ENCODE measurements at places on chromosomes 2 and 18.
A peak's percentile ranks its signal among the peaks of the same experiment; 100 is the strongest.

DNA sequence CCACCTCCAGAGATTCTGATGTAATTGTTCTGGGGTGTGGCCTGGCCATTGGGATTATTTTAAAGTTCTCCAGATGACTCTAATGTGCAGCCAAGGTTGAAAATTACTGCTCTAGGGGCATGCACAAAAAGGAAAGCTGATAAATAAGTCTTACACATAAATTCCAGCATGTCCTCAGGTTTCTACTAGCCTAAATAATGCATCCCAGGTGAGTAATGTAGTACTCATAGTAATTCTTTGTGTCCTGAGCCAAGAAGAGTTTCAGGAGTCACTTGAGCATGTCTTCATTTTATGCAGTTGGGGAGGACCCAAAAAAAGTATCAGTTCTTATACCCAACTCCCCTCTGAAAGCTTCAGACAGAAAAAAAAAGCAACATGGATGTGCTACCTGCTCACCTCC, 130.1 kb upstream of the SP5 start:
- DNase-seq, result no peak

DNA sequence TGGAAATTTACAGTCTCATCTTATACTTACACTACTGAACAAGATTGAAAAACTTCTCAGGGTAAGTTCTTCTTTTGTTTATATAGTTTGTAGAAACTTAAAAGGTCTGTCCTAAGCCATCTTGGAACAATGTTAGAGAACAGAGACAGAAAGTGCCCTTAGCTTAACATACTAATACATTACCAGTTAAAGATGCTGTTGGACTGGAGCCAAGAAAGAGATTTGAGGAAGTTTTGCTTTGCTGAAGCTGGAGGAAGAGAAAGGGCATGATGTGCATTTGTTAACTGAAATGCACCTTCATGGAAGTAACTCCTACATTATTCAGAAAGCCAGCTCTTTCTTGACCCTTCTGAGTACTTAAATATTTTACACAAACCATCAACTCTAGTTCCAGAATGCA, 66.5 kb upstream of the TNFRSF11A start:
- DNase-seq, result no peak

GRCh38 chr2:39008665-39009064, 112.2 kb downstream of the SOS1 start:
- DNase-seq, result no peak

- DNase-seq, result no peak
These were observed 1.1 kb upstream of the PPP3R1 start for GRCh38 chr2:68253219-68254068.

DNA sequence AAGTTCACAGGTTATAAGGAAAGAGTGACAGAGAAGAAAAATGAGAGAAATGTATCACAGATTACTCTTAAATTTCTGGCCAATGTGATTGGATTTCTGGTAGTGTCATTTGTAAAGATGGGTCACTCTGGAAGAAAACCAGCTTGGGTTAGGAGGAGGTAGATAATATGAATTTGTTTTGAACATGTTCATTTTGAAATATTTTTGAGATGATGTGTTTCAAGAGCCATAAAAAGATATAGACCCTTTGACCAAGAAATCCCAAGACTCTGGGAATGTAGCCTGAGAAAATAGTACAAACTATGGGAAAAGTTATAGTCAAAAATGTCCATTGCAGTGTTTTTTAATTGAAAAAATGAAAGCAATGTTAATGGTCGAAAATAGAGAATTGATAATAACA, 70.7 kb downstream of the CALCRL start:
- DNase-seq, result no peak

- DNase-seq, result no peak
These were observed 94.1 kb upstream of the ZNF804A start for GRCh38 chr2:184504252-184504651.

- DNase-seq, result no peak
These were observed 41.5 kb downstream of the TGFA start for GRCh38 chr2:70511971-70512729.

GRCh38 chr2:130776550-130776949, 21.2 kb downstream of the AMER3 start:
- DNase-seq, result no peak

- DNase-seq, result no peak
These were observed 75.1 kb upstream of the TANK start for GRCh38 chr2:161085149-161085548.

DNA sequence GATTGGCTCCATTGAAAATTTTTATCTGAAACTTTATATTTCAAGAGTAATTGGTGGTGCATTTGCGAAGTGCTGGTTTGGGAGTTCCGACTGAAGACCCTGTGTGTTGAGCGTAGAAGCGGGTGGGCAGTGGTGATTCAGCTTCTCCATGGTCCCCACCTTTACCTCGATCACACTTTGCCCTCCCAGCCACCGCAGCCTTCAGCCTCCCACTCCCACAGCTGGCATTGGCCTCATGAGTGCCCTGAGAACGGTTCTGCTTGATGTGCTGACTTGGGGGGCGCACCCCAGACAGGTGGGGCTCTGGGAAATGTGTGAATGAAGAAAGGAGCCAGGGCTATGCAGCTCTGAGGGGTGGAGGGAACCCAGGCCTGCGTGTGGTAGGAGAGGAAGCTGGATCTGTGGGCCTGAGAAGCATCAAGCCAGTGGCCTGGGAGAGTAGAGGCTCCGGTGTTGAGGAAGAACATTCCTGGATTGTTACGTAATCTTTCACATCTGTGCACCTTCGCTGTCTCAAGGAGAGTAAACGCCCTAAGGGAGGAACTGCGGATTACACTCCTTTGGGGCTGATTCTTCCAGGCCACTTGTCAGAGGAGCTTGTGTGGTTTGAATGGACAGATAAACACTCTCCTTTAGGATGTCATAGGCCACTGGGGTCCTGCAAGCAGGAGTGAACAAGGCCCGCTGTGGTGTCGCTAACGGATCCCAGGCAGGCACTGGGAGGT, 83.8 kb downstream of the NPAS2 start:
- no peak for DNase-seq

GRCh38 chr2:70490381-70490780, 63.2 kb downstream of the TGFA start:
- DNase-seq, result no peak

- no peak for DNase-seq
These were observed 1091.2 kb upstream of the LRRTM1 start for GRCh38 chr2:81395746-81396145.

DNA sequence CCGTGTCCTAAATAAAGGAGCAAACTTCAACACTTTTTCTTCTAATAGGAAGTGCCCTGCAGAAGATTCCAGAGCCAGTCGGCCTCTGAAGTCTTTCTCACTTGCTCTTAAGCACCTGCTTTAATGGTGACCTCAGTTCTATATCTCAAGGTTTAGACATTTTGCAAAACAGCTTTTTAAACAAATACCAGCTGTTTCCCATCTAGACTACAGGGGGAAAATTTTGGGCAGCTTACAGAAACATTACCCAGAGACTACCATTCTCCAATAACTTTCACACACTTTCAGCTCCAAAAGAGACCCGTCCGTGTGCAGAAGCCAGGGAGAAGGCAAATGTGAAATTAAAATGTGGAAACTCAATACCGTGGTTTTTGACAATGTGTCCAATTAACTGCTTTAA, 285.3 kb upstream of the CCDC68 start:
- no peak for DNase-seq

GRCh38 chr2:234446404-234447076, 50.3 kb downstream of the ARL4C start:
- DNase-seq, result peak; percentile 49

- DNase-seq, result no peak
These were observed 19.3 kb downstream of the PTMA start for GRCh38 chr2:231727621-231728020.

DNA sequence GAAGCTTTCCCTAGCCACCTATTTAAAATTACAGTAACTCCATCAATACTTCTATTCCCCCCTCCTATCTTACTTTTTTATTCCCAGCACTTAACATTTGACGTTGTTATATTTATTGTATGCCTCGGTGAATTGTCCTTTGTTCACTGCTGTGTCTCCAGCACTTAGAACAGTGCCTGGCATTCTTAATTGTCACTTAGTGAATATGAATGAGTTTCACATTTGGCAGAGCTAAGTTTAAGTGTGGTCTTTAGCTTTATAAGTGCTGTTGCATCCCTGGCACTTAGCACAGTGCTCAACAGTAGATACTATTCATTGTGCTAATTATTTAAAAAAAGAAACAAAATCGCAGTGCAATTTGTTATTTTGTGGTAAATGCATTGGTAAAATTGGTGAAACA, 1.7 kb downstream of the RMP24 start:
- DNase-seq, result no peak

DNA sequence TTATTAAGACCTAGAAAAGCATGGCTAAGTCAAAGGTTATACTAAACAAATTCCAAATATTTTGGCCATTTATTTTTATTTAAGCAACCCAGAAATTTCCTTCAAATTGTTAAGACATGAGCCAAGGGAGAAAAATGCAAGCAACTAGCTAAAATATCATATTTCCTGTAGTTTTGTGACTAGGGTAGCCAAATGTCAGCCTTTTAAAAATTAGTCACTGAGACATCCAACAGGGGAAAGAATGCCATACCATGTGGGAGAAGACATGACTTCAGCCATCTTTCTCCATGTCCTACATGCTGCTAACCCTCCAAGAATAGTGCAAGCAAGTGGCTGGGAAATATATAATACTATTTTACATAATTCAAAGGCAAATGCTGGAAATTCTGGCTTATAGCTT, 197.9 kb downstream of the DSEL start:
- no peak for DNase-seq

GRCh38 chr18:56235481-56236013, 402.8 kb downstream of the TXNL1 start:
- DNase-seq, result no peak

DNA sequence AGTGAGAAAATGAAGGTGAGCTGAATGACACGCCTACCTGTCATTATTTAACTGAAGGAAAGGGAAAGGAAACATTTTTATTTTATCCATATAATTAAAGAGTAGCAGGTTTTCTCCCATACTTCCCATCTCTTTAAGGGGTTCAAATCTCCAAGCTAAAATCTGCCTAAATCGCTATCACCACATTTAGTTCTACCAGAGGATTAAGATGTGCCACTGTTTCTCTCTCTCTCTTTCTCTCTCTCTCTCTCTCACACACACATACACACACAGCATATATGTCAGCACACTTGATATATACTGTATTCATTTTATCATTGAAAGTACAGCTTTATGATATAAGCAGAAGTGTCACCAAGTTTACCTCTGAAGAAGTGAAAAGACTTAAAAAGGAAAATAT, 3.1 kb downstream of the WIPF1 start:
- no peak for DNase-seq

GRCh38 chr18:35141077-35141476, 99.8 kb upstream of the ZNF397 start:
- no peak for DNase-seq

GRCh38 chr2:187075199-187075635, 226.2 kb upstream of the ZSWIM2 start:
- DNase-seq, result no peak

GRCh38 chr2:68824831-68825230, 46.4 kb downstream of the BMP10 start:
- DNase-seq, result no peak

GRCh38 chr2:218996937-218997336, 3.7 kb upstream of the CRYBA2 start:
- DNase-seq, result no peak

- DNase-seq, result no peak
These were observed 784.8 kb upstream of the CDH2 start for GRCh38 chr18:28961669-28962228.

GRCh38 chr2:241312082-241312481, 3.4 kb downstream of the HDLBP start:
- DNase-seq, result no peak

DNA sequence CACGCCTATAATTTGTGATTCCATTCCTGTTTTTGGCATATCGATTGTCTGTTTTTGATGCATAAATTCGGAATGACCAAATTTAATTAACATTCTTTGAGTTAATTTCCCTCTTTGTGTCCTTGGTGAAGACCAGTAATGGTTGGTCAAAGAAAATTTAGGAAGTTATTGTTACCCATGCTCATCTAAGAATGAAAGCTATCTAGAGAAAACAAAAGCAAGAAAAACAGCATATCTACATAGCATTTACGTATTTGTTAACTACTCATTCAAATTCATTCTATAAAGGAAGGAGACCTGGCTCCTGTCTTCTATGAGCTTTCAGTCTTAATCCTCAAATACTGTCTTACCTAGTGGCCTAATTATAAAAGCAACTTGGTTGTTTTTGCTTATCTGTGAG, 59.2 kb upstream of the CHST9 start:
- DNase-seq, result no peak

- DNase-seq, result no peak
These were observed 285.3 kb downstream of the RAD51AP2 start for GRCh38 chr2:17232776-17233556.

GRCh38 chr2:102262216-102263129, 48.9 kb upstream of the IL1RL1 start:
- no peak for DNase-seq

- no peak for DNase-seq
These were observed 447.0 kb upstream of the TCF4 start for GRCh38 chr18:56034949-56035348.

GRCh38 chr2:30351116-30351515, 95.9 kb upstream of the LCLAT1 start:
- no peak for DNase-seq

DNA sequence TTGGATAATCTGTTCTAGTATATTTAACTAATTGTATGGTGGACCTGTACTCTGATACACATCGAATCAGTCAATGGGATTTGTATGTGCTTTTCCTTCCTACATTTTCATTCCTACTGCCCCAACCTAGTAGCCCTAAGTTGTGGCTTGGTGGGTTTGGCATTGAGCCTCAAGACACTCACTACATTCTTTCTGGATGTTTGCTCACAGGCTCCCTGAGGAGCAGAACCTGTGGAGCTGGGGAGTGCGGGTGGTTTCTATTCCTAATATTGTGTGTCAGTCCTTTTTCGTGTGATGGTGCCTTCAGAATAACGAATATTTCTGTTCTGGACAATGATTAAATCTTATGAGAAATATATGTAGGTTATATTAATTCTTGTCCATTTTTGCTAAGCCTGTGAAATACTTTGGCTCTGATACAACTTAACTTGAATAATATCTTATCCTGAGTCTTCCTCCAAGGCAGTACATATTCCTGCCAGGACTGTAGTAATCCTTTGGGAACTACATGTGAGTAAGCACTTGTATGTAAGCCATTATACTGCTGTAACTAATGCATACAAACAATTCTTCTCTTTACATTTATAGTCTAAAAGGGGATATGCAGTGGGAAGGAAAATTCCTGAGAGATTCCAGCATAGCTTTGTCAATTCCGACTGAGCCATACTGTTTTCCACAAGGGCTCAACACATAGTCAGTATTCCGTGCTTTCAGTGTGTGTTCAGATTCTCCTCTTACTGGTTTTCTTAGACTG, 150.6 kb downstream of the AGPS start:
- no peak for DNase-seq

DNA sequence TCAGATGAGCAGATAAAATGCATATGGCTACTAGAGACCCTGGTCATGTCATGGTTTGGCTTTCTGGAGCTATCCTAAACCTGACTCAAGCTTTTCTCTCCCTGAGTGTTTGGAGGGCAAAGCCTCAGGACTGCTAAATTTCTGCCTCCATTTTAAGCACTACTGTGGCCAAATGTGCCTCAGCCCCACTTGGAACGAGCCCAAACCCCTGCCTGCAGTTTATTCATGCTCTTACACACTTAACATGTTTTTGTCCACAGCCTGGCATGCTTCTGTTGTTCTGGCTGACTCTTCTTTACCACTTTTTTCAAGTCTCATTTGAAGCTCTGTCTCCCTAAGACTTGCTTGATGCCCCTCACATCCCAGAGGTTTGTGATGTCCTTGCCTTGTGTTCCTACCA, 24.7 kb downstream of the MGAT5 start:
- DNase-seq, result no peak

Data from esophagus squamous epithelium (tissue), 5 donors.